Activated CD8-positive, alpha-beta T cell treated with anti-CD3 and anti-CD28 coated beads, Interleukin-2, amount 10 ng/mL, durations not matched to agents 7 days and 5 days (primary cell): ENCODE measurements at places on chromosomes 5 and 9.

DNA sequence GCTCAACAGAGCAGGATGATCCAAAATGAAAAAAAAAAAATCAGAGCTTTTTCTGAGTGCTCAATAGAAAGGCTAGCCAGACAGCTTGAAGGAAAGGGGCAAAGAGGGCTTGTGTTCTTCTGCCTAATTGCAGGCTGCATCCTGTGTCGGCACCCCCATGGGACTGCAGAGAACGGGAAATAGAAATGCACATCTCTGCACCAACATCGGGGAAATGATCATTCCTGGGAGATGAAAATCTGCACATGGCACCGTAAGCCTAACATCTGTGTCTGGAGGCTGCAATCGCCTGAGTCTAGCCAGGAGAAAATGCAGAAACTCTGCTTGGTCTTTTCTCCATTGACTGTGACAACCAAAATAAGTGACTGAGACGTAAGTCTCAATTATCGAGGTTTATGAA lies 243.9 kb downstream of the ICE1 start:
- H3K4me3 ChIP-seq: no peak overlapping the region
- H3K4me1 ChIP-seq: no peaks in the 10 kb centered on the region
- H3K27me3 ChIP-seq: peaks cover 6% of the 10 kb centered on the region
- no peak overlapping the region for H3K27ac ChIP-seq

DNA sequence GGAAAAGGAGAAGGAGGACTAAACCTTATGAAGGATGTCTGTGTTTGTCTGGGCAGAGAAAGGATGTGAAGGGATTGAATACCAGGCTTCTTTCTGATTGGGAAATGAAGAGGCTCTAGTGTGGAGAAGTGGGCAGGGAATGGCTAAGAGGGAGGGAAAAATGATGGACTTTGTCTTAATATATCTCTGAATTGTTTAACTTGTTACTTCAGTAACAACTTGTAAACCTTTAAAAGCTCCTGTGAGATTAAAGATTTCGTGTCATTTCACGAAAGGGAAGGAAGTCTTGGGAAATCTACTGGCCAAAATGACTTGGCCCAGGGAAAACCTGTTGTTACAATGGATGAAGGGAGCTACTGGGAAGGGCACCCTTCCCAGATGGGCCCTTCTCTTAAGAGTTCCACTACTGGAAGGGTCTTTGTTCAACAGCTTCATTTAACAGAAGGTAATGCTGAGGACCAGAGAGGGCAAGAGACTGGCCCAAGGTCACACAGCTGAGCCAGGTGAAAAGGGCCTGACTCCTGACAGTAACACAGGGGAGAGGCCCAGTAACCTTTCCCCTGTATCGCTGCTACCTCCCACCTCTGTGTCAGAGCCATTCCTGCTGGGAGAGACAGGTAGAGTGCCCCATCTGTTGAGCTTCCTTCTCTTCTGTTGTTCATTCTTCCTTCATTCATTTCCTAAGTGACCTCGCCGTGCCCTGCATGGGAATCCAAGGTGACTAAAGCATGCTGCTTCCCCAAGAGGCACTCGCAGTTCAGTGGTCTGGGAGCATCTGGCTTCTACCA lies 5.1 kb upstream of the TCOF1 start:
- H3K27me3 ChIP-seq: no peaks in the 10 kb centered on the region
- no peak overlapping the region for H3K4me3 ChIP-seq
- no peak for DNase-seq
- H3K36me3 ChIP-seq: no peaks in the 10 kb centered on the region
- H3K27ac ChIP-seq: peak overlapping the region; percentile 50

- no peak overlapping the region for H3K4me3 ChIP-seq
- H3K36me3 ChIP-seq: peaks cover 49% of the 10 kb centered on the region
- H3K27ac ChIP-seq: no peak overlapping the region
- H3K27me3 ChIP-seq: no peaks in the 10 kb centered on the region
Measured at GRCh38 chr5:88276378-88276777, 7.7 kb upstream of the TMEM161B start.

DNA sequence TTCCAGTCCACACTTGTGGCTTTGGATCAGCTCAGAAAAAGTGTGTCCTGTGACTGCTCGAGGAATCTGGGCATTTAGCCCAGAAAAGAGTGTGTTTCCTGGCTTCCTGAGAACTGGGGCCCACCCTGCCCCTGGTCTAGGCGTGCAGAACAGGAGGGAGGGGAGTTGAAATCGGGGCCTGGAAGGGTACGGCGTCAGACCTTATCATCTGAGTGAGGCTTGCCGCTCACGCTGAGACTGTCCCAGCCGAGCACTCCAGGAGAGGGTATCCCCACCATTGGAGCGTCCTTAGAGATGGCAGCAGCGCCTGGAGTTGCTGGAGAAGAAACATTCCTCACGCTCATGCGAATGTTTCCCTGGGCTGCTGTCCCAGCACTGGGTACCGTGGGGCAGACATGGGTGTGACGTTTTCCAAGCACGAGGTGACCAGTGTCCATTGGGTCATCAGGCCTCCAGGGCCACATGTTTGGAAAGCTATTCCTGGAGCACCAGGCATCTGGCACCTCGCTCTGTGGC lies 22.5 kb downstream of the NEK6 start:
- H3K27me3 ChIP-seq: no peaks in the 10 kb centered on the region
- H3K36me3 ChIP-seq: no peaks in the 10 kb centered on the region
- peaks cover 16% of the 10 kb centered on the region for H3K4me1 ChIP-seq
- DNase-seq: no peak
- no peak overlapping the region for H3K27ac ChIP-seq

DNA sequence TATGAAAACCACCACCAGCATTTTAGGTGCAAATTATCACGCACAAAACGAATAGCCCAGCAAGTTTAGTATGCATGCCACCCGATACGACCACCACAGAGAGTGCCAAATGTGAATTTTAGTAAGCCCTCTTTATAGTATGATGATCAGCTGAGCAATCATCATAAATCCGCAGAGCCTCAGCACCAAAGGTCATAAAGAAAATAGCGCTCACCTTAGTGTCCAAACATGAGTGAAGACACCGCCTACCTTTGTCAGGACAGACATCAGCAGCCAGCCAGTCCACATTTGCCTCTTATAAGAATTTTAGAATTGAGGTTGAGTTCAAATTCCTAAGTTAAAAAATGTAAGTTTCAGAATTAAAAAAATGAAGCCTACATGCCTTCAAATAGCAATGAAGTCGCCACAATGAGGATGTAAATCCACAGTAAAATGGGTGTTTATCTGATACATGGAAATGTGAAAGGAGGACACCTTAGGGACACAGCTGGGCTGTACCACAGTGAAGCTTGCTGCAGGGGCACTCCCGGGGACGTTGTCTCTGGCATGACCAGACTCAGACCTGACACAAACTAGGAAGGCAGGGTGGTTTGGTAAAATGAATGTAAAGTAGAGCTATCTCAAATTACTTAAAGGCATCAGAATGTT lies 149.0 kb downstream of the AUH start:
- H3K4me1 ChIP-seq: peaks cover 35% of the 10 kb centered on the region
- H3K27ac ChIP-seq: no peak overlapping the region
- no peak for DNase-seq
- H3K36me3 ChIP-seq: peaks cover 26% of the 10 kb centered on the region
- H3K4me3 ChIP-seq: no peak overlapping the region

- DNase-seq: no peak
- H3K4me3 ChIP-seq: no peak overlapping the region
- H3K4me1 ChIP-seq: peaks cover 11% of the 10 kb centered on the region
- H3K36me3 ChIP-seq: no peaks in the 10 kb centered on the region
- H3K27me3 ChIP-seq: peaks cover 23% of the 10 kb centered on the region
- no peak overlapping the region for H3K27ac ChIP-seq
Measured at GRCh38 chr5:135890296-135890695, 5.3 kb downstream of the IL9 start.

DNA sequence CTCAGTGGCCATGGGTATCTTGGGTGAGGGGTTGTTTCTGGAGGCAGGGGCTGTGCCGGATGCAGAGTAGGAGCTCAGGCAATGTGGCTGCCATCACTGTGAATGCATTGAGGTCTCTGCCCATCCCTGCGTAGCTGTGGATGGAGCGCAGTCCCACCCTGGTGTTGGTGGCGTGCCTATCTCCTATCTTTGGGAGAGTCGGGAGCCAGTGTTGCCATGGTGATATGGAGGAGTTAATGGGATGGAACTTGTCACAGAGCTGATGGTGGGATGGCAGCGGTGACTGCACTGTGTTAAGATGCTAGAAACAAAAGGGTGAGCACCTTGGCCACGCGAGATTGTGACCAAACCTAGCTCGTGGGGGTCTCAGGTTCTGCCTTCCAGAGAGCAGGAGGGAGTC lies 197.3 kb downstream of the MELK start:
- H3K4me3 ChIP-seq: no peak overlapping the region
- H3K4me1 ChIP-seq: peaks cover 4% of the 10 kb centered on the region
- H3K27me3 ChIP-seq: peaks cover 36% of the 10 kb centered on the region
- DNase-seq: no peak
- H3K27ac ChIP-seq: no peak overlapping the region

GRCh38 chr5:104754311-104754995 lies 1191.9 kb upstream of the NUDT12 start:
- H3K4me1 ChIP-seq: no peaks in the 10 kb centered on the region
- H3K4me3 ChIP-seq: no peak overlapping the region
- no peaks in the 10 kb centered on the region for H3K27me3 ChIP-seq
- no peak overlapping the region for H3K27ac ChIP-seq

DNA sequence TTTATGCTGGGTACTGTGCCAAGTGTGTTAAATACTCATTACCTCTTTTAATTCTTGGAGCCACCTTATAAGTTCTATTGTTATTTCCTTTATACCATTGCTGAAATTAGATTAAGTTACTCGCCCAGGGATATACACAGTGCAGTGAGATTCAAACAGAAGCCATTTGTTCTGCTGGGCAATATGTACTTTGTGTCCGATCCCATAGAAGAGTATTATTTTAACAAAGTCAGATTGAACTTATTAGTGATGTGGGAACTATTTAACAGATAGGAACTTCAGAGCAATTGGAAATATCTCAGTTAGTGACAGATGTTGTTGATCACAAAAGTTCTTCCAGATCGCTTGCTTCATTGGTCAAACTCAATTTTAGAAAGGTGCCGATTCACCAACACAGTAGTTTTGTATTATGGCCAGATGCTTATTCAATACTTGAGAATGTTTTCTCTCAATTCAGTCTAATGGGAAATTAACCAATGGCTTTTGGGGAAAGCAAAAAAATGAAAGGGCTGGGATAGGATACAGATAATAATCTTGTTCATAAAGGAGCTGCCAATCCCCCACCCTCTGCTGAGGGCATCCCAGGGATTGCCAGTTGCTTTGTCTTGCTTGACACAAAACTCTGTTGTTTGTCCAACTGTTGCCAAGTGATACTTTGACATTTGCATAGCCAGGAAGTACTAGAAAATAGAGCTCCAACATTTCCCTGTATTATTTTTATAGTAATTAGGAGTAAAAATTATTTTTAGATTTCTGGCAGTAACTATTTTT lies 94.8 kb upstream of the SEMA6A start:
- H3K4me1 ChIP-seq: no peaks in the 10 kb centered on the region
- H3K27ac ChIP-seq: no peak overlapping the region
- H3K36me3 ChIP-seq: no peaks in the 10 kb centered on the region

- H3K4me1 ChIP-seq: peaks cover 11% of the 10 kb centered on the region
- DNase-seq: no peak
- H3K36me3 ChIP-seq: no peaks in the 10 kb centered on the region
- no peaks in the 10 kb centered on the region for H3K27me3 ChIP-seq
Measured at GRCh38 chr9:131312822-131313770, 23.6 kb downstream of the PLPP7 start.

- H3K27me3 ChIP-seq: peaks cover 5% of the 10 kb centered on the region
- no peaks in the 10 kb centered on the region for H3K4me1 ChIP-seq
- DNase-seq: no peak
- no peak overlapping the region for H3K4me3 ChIP-seq
Measured at GRCh38 chr9:125906893-125907292, 159.7 kb downstream of the PBX3 start.

- H3K4me3 ChIP-seq: no peak overlapping the region
- no peak overlapping the region for H3K27ac ChIP-seq
- H3K36me3 ChIP-seq: no peaks in the 10 kb centered on the region
- peaks cover 2% of the 10 kb centered on the region for H3K27me3 ChIP-seq
Measured at GRCh38 chr5:171543148-171543815, 123.8 kb downstream of the FGF18 start.

DNA sequence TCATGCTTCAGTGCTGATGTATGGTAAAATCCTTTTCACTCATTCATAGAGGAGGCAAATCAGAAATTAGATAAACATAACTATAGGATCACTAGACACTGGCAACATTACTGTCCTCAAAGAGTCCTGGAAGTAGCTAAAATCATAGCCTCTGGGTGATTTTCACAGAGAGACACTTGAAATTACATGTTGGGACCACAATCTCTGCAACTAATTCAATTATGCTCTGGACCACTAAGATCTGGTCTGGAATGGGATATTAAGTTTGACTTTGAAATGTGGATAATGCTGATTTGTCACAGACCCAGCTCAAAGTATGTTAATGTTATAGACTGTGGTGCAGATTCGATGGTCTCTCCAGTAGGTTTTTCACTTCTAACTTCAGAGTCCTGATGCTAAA lies 214.6 kb upstream of the CCNH start:
- DNase-seq: no peak
- no peaks in the 10 kb centered on the region for H3K27me3 ChIP-seq
- H3K4me3 ChIP-seq: no peak overlapping the region
- H3K36me3 ChIP-seq: no peaks in the 10 kb centered on the region
- no peak overlapping the region for H3K27ac ChIP-seq

GRCh38 chr5:173012882-173013281 lies 29.3 kb downstream of the ATP6V0E1 start:
- no peak for DNase-seq
- H3K4me3 ChIP-seq: no peak overlapping the region
- peaks cover 18% of the 10 kb centered on the region for H3K36me3 ChIP-seq
- H3K4me1 ChIP-seq: peaks cover 16% of the 10 kb centered on the region

DNA sequence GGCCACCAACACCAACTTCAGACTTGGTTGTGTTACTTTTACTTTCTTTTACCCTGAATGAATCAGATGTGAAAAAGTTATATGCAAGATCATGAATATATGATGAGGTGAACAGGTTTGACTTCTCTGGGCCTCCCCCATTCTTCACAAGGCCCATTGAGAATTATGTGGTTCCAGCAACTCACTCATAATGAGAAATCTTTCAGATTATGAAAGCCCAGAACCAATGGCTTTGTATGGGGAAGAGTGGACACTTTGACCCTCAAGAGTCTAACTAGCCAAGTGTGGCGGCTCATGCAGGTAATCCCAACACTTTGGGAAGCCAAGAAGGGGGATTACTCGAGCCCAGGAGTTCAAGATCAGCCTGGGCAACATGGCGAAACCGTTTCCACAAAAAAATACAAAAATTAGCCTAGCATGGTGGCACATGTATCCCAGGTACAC lies 16.1 kb upstream of the LNPEP start:
- H3K36me3 ChIP-seq: peaks cover 66% of the 10 kb centered on the region
- no peak overlapping the region for H3K27ac ChIP-seq
- no peaks in the 10 kb centered on the region for H3K27me3 ChIP-seq
- DNase-seq: no peak
- H3K4me1 ChIP-seq: peaks cover 34% of the 10 kb centered on the region

DNA sequence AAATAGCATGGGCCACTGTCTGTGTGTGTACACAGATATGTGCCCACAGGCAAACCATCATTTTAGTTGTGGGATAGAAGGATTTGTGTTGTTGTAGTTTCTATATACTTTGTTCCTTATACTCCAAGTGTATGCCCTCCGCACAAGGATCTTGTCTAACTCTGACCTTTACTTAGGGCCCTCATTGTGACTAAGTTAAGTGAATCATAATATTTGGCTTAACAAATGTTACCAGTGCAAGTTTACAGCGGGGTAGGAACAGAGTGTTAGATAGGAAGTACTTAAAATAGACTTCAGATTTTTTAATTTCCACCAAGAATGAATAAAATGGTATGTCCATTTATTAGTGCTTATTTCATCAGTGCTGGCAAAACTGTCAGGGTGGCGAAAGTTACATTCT lies 29.5 kb upstream of the CYFIP2 start:
- H3K4me3 ChIP-seq: no peak overlapping the region
- peak; percentile 20 for DNase-seq
- no peaks in the 10 kb centered on the region for H3K27me3 ChIP-seq
- peaks cover 90% of the 10 kb centered on the region for H3K36me3 ChIP-seq
- peaks cover 42% of the 10 kb centered on the region for H3K4me1 ChIP-seq
